Smooth muscle cell of the coronary artery (primary cell): ENCODE measurements at places on chromosomes 4 and X. TPM values are rescaled to one million over a fixed set of nuclear protein-coding genes. Genes with fewer than 3 reads are reported as not detected.

XKRX gene
- total RNA-seq = 0.12 and 0.60 TPM in 2 replicates

CEP135 gene
- 3.5 and 4.6 TPM in 2 replicates for total RNA-seq

CFP gene
- total RNA-seq = 0.12 and 0.15 TPM in 2 replicates

TMSB15B gene
- total RNA-seq = 1.5 and 5.7 TPM in 2 replicates

NAA11 gene
- not detected in 2 replicates for total RNA-seq

ART3 gene
- total RNA-seq = not detected in 2 replicates

ANKRD50 gene
- total RNA-seq = 44.1 and 76.4 TPM in 2 replicates

PABPC1L2A gene
- not detected in 2 replicates for total RNA-seq

SLC25A43 gene
- 15.1 and 15.6 TPM in 2 replicates for total RNA-seq

TBCK gene
- 28.3 and 47.2 TPM in 2 replicates for total RNA-seq

ADGRG2 gene
- total RNA-seq = not detected in 2 replicates

CENPVL1 gene
- total RNA-seq = not detected in 2 replicates

AR gene
- 2.7 and 3.2 TPM in 2 replicates for total RNA-seq

EDA gene
- 0.15 and 0.35 TPM in 2 replicates for total RNA-seq

NPY1R gene
- total RNA-seq = under 0.01 and 0.12 TPM in 2 replicates

SOD3 gene
- 5.8 and 66.9 TPM in 2 replicates for total RNA-seq

DCAF8L2 gene
- total RNA-seq = 0.08 TPM in 1 of 2 replicates, not detected in the other

ANOS1 gene
- 0.94 and 11.7 TPM in 2 replicates for total RNA-seq

CLDN34 gene
- not detected in 2 replicates for total RNA-seq

RAB9B gene
- total RNA-seq = 0.94 and 1.5 TPM in 2 replicates

SUPT20HL2 gene
- not detected in 2 replicates for total RNA-seq

P2RY8 gene
- total RNA-seq = under 0.01 TPM in 1 of 2 replicates, not detected in the other

SHROOM2 gene
- under 0.01 and 0.08 TPM in 2 replicates for total RNA-seq

MFAP3L gene
- total RNA-seq = 2.6 and 14.2 TPM in 2 replicates

KLF8 gene
- 0.47 and 0.90 TPM in 2 replicates for total RNA-seq

CITED1 gene
- total RNA-seq = 0.23 TPM in 1 of 2 replicates, not detected in the other

DMD gene
- total RNA-seq = 3.6 and 23.2 TPM in 2 replicates

UPF3B gene
- total RNA-seq = 1.6 and 2.0 TPM in 2 replicates

MAGEC3 gene
- total RNA-seq = not detected in 2 replicates

LPAR4 gene
- 0.08 TPM in 1 of 2 replicates, not detected in the other for total RNA-seq

TIGD2 gene
- total RNA-seq = 2.5 and 2.7 TPM in 2 replicates

OTUD6A gene
- total RNA-seq = not detected in 2 replicates

CORIN gene
- total RNA-seq = 0.08 and 0.12 TPM in 2 replicates

SSX2 gene
- not detected in 2 replicates for total RNA-seq

RAI2 gene
- total RNA-seq = 0.23 TPM in 1 of 2 replicates, not detected in the other

EDNRA gene
- total RNA-seq = 5.3 and 15.4 TPM in 2 replicates

TCEAL5 gene
- total RNA-seq = not detected in 2 replicates

TLR8 gene
- not detected in 2 replicates for total RNA-seq

AMOT gene
- 0.23 and 1.8 TPM in 2 replicates for total RNA-seq

DUSP21 gene
- not detected in 2 replicates for total RNA-seq

PCDH18 gene
- total RNA-seq = 33.4 and 297 TPM in 2 replicates

PABPC1L2B gene
- not detected in 2 replicates for total RNA-seq

MBTPS2 gene
- total RNA-seq = 4.3 and 5.3 TPM in 2 replicates

STBD1 gene
- 2.5 and 4.5 TPM in 2 replicates for total RNA-seq

SMIM10L2A gene
- total RNA-seq = 0.08 and 0.35 TPM in 2 replicates

BEND2 gene
- not detected in 2 replicates for total RNA-seq
